ENCODE measurements at places on chromosomes 12 and 14.

GRCh38 chr12:19846574-19846973, 407.3 kb downstream of the AEBP2 start:
- DNase-seq: no peak

DNA sequence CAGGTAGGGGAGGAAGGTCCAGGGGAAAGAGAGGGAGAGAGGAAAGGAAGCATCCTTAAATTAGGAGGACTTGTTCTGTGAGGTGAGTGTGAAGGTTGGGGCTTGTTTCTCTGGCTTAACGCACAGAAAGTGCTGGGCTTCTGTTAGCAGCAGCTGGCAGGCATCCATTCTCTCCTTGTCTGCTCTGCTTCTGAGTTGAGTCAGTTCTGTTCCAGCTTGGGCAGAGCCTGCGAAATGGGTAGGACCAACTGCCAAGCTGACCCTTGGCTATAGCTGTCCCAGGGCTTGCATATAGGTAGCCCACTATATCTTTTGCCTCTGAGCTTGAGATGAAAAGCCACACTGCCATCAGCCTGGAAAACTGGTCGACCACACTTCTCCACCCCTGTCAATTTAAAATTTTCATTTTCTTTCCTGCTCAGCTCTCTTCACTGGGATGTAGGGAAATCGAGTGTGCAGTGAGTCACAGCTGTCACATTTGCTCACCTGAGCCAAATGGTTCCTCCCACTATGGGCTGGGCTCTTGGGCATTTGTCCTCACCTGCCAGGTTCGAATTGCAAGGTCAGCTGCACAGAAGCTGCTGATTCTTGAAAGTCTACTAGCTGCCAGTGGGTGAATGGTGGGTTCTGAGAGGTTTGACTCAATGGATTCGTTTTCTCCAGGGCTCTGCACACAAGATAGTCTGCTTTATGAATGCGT, 256.4 kb upstream of the PWP1 start:
- no peak for DNase-seq

- no peak for DNase-seq
Measured at GRCh38 chr12:103382736-103383346, 112.9 kb downstream of the C12orf42 start.

DNA sequence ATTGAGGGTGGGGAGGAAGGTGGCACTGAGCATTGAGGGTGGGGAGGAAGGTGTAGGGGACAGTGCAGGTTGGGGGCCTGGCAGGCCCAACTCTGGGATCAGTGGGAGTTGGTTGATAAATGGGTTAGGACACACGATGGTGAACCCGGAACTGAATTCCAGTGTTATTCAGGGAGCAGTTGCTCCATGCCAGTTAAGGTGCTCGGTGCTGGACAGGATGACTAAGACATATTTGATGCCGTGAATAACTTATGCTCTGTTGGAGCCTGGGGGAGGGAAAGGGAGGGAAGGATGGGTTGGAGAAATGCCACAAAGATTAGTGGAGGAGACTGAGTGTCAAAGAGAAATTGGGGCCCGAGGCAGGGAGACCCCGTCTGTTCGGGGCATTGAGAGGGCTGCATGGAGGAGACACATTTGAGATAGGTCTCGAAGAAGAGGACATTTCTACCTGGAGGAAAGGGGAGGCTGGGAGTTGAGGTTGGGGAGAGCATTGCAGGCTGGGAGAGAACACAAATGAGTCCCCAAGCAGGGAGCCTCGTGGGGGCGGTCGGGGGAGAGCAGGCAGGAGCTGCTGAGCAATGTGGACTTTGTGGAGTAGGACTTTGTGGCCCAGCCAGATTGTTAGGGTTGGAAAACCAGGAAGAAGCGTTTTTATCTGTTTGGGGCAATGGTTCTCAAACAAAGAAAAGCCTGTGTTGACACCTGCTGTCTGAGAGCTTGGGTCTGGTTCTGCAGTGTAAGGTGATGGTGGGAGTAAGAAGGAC, 65.3 kb downstream of the IQSEC3 start:
- no peak for DNase-seq

GRCh38 chr12:81078469-81079196, 754 bp downstream of the ACSS3 start:
- DNase-seq: no peak

GRCh38 chr12:122085591-122085990, 7.0 kb downstream of the MLXIP start:
- no peak for DNase-seq

All from stimulated activated naive CD4-positive, alpha-beta T cell treated with Interleukin-2 at 50 U/mL for 16 hours (primary cell).